SHP77 treated with DMSO at 0.1 percent for 48 hours (cell line): ENCODE measurements at places on chromosomes 6 and 20.

- no peak for DNase-seq
Measured at GRCh38 chr6:130628862-130629261, 198.3 kb upstream of the SMLR1 start.

GRCh38 chr6:32195652-32195901 lies 3.1 kb upstream of the GPSM3 start:
- peak; percentile 96 for DNase-seq

DNA sequence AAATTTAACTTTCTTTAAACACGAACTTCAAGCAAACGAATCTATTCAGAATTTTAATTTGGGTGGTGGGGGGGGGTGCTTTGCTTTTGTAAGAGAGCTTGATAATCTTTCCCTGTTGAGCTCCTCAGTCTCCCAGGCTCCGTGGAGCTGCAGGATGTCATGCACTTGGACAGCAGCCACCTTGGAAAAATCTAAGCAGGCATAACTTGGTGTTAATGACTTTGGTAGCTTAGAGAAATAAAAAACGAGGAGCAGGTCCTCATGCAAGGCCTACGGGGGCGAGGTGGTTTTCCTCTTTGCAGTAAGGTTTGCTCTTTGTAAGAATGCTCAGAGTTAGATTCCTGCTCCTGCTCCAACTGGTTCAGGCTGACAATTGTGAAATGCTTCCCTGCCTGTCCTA lies 102.3 kb downstream of the EDN1 start:
- no peak for DNase-seq

DNA sequence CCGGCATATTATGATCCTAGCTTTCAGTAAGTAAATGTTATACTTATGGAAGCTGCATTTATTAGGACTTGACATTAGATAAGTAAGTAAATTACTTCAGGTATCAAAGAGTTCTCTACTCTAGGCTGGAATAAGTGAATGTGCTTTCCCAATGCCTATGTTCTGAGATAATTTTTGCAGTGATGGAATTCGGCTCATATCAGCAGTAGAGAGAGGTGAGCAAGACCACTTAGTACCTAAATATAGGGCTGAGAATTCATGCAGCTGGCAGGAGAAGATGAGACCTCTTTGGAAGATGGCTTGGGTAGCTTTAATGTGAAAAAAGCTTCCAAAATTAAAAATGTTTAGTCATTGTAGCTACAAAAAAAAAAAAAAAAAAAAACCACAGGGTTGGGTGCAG lies 13.3 kb upstream of the BEND3 start:
- no peak for DNase-seq

- DNase-seq: no peak
Measured at GRCh38 chr20:36181934-36182603, 27.5 kb downstream of the EPB41L1 start.

GRCh38 chr6:43496370-43497128 lies 13.6 kb downstream of the LRRC73 start:
- no peak for DNase-seq

DNA sequence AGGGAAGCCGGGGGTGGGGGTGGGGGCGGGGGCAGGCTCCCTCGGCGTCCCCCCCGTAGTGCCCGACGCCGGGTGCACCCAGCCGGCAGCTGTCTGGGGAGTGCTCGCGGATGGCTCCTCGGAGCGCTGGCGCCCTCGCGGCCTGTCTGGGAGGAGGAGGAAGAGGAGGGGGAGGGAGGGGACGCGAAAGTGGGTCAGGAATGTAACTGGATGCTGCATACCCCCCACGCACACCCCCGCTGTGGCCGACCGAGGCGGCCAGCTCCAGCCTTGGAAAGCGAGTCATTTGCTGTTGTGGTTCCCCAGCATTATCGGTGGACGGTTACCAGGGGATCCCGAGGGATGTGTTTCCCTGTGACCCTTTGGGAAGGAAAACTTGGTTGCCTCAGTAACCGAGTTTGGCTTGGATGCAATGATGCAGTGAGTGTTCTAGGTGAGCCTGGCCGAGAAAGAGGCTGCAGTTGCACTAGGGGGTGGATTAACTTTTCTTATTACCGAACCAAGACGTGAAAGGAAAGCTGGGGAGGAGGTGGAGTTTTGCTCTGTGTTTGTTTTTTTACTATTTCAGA lies 55.2 kb upstream of the RREB1 start:
- no peak for DNase-seq

DNA sequence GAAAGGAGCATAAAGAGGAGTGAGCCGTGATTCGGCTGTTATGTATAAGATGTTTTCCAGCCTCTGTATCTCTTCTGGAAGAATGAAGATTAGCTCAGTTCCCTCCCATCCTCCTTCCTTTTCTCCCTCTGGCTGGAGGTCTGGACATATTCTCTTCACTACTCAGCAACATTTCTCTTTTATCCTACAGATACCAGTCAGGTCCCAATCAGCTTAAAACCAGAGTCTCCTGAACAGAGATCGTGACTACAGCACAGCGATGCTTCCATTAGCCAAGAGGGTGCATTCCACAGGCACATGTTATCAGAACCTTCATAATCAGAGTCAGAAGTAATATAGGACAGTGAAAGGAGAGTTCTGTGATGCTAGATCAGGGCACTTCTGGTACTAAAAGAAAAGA lies 133.9 kb upstream of the SOX4 start:
- DNase-seq: no peak

GRCh38 chr20:3119044-3119443 lies 34.5 kb upstream of the AVP start:
- no peak for DNase-seq

DNA sequence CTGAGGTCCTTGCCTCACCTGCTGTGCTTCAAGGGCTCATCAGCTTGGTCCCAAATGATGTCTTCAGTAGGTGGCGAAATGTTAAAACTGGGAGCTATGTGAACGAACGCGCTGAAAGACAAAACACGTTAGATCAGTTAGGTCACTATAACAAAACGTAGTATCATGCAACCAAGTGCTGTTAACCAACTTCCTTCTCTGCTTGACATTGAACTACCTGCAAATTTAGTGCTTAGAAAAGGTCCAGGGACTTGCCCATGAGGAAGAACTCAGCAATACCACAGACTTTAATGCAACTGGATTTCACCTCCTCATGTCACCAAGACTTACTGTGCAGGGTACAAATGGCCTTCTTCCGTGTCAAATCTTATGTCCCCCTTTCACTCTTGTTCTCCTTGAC lies 24.8 kb downstream of the BACH2 start:
- DNase-seq: no peak

DNA sequence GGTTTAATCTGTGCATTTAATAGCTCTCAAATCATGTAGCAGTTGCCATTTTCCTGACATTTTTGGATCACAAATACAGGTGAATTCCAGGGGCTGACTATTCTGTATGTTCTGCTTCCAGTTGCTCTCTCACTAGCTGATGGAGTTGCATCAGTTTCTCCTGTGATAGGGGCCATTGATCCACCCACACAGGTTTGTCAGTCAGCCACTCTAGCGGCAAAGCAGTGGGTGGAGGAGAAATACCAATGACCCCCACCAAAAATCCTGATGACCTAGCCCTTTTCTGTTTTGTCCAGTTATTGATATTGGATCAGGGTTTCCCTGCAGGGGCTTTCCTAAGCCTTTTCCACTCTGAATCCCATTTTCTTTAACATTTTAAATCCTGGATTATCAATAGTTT lies 72.3 kb upstream of the BTN3A2 start:
- DNase-seq: no peak

- DNase-seq: no peak
Measured at GRCh38 chr6:133699741-133700385, 189.1 kb upstream of the TCF21 start.

DNA sequence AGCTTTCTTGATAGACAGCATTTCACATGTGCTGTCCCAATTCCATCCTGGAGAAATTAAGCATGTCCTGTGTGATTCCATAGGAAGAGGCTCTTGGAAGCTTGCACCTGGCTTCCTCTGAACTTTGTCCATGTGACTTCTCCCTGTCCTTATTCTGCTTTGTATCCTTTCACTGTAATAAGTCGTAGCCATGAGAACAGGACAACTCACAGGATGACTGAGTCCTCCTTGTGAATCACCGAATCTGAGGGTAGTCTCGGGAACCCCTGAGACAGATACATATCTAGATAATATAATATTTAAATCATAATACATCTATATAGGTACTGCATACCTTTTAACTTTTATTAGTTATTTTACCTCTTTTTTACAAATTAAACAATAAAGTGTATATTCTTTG lies 156.7 kb upstream of the THEMIS start:
- DNase-seq: no peak

- DNase-seq: no peak
Measured at GRCh38 chr6:140992678-140993077, 1140.0 kb upstream of the GJE1 start.

- no peak for DNase-seq
Measured at GRCh38 chr20:49786668-49787370, 25.8 kb upstream of the SLC9A8 start.

GRCh38 chr20:24752612-24753011 lies 196.5 kb upstream of the CST7 start:
- no peak for DNase-seq

DNA sequence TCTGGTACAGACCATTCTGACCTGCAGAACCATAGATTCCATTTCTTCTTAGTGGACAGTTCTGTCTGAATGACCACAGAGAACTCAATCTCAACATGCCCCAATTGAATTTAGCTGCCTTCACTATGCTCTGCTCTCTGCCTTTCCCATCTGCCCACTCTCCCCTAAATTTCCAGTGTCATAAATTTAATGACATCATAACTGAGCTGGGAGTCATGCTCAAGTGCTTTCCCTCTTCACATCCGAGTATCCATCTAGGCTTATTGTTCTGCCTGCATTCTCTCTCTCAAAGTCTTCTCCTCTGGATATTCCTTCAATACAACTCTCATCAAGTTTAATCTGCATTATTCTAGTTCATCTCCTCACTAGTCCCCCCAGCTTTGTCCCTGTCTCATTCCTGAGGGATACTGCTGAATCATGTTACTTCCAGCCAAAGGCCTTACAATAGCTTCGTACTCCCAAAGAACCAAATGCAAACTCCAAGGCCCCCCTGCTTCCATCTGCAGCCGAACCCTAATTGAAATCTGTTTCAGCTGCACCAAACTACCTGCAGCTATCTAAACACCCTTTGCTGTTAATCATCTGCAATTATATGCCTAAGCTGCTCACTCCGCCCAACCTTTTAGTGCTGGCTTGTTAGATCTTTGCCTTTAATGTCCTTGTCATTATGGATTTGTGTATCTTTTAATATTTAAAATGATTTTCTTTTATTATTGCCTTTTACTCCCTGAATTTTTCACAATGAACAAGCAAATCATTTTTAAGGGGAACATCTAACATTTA lies 46.1 kb downstream of the SLC35B3 start:
- peak; percentile 85 for DNase-seq

- no peak for DNase-seq
Measured at GRCh38 chr20:49679634-49680033, 34.0 kb downstream of the B4GALT5 start.
